ENCODE measurements at places on chromosomes 7 and 10.

DNA sequence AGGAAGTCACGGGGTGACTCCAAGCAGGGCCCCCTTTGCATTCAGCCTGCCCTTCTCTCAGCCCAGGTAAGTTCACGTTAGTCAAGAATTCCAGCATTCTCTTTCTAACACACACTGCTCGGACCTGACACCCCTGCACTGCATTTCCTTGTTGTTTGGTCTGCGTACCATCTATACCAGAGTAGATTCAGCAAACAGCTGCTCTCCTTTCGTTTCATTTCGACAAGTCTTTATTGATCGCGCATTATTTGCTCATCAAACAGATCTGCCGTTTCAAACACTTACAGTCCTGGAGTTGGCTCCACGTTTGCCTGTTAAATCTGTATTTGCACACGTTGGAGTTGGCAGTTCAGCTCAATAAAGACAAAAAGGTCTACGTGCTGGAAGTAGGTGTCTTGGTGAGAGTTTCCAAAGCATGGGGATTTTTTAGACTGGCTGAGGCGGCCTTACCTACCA lies 495.1 kb downstream of the RPS24 start:
- no peak overlapping the region for H3K27ac ChIP-seq
- DNase-seq = no peak
- H3K4me1 ChIP-seq = no peaks in the 10 kb centered on the region
- H3K4me3 ChIP-seq = no peak overlapping the region

DNA sequence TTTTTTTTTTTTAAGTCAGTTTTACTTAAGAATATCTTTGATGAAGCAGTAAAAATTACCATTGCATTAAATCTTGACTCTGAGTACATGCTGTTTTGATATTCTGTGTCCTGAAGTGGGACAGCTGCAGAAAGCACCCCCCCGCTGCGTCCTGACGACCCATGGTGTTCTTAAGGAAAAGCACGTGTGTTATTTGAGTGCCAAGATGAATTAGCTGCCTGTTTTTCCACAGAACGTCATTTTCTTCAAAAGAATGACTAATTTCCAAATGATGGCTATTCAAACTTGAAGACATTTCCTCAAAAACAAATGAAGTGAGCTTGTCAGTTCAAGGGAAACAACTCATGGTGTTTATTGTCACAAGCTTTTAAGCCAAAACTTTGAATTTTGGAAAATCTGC lies 45.9 kb downstream of the CREM start:
- H3K27me3 ChIP-seq = no peaks in the 10 kb centered on the region
- no peak for DNase-seq
- H3K27ac ChIP-seq = peak overlapping the region; percentile 90
- H3K4me3 ChIP-seq = peak overlapping the region; percentile 41
- H3K36me3 ChIP-seq = peaks cover 2% of the 10 kb centered on the region

GRCh38 chr10:127456122-127456521 lies 93.0 kb upstream of the NPS start:
- peaks cover 10% of the 10 kb centered on the region for H3K4me1 ChIP-seq
- H3K27me3 ChIP-seq = no peaks in the 10 kb centered on the region
- DNase-seq = peak; percentile 79
- no peak overlapping the region for H3K27ac ChIP-seq
- H3K36me3 ChIP-seq = peaks cover 10% of the 10 kb centered on the region

DNA sequence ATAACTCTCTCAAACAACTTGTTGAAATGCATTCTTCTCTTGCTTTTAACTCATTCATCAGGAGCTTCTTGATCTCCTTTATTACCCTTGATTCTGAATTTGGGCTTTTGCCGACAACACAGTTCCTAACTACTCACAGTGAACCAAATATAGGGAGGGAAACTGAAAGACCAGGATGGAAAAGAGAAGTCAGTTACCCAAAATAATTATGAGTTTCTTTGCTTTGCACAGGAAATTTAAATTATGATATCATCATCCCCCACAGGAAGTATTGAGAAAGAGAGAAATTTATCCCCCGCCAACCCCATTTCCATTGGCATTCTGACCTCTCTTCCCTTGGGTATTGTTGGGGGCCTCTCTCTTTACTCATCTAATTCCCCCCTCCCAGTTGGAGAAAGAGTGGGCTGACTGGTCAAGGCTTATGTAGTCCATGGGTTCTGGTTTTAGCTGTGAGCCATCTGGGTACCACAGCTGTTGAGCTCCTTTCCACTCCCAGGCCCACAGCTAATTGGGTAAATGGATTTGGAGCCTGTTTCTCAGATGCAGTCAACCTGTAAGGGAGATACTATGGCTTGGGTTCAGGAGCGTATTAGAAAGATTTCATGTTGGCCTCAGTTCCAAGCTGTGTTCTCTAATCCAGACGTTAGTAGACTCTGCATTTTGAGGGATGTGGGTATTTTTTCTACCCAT lies 109.0 kb downstream of the FZD1 start:
- H3K27ac ChIP-seq = no peak overlapping the region
- no peaks in the 10 kb centered on the region for H3K36me3 ChIP-seq
- H3K4me1 ChIP-seq = no peaks in the 10 kb centered on the region

- H3K27ac ChIP-seq = peak overlapping the region; percentile 89
- peak overlapping the region; percentile 61 for H3K4me3 ChIP-seq
- no peaks in the 10 kb centered on the region for H3K27me3 ChIP-seq
Observed at GRCh38 chr7:134866617-134867016, 87.2 kb downstream of the CALD1 start.

GRCh38 chr7:7099584-7100014 lies 82.7 kb upstream of the C1GALT1 start:
- peak overlapping the region; percentile 83 for H3K27ac ChIP-seq
- DNase-seq = peak; percentile 93
- H3K27me3 ChIP-seq = peaks cover 3% of the 10 kb centered on the region
- H3K4me1 ChIP-seq = peaks cover 24% of the 10 kb centered on the region
- no peak overlapping the region for H3K4me3 ChIP-seq

DNA sequence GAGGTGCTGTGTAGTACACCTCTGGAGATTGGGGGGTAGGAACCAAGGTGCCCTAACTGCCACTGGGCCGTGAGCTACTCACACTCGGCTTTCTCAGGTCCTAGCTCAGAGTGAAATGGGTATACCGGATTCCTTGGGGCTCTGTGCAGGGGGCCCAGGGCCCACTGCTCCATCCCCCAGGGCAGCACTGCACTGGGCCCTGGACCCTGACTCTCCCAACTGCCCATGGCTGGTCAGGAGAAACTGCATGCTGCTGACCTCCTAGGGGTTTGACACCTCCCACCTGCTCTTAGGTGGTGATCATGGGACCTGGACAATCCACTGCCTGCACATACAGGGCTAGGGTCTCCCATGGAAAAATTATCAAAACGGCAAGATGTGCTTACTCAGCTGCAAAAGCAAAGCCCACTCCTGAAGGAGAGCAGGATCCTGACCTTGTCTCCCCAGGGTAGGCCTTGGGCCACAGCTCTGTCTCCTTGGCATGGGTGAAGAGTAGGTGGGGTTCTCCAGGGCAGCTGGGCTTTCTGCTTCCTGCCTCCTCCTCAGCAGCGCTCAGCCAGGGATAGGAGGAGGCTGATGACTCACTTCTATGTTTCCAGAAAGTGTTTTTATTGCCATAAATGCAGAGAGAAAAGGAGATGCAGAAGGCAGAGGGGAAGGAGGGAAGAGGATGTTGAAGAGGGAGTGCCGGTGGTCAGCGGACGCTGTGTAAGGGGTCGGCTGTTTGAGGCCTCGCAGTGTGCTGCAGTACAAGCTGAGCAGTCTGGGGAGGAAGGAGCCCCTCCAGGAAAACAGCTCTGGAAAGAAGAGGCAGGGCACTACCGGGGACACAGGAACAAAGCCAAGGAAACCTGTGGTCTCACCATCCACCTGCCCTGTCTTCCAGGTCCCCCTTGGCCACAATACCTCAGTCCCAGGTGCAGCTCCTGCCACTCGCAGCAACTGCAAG lies 107.8 kb downstream of the ARHGAP22 start:
- peak overlapping the region; percentile 73 for H3K27ac ChIP-seq
- no peaks in the 10 kb centered on the region for H3K27me3 ChIP-seq
- peaks cover 37% of the 10 kb centered on the region for H3K4me1 ChIP-seq
- peak; percentile 81 for DNase-seq
- no peak overlapping the region for H3K4me3 ChIP-seq

DNA sequence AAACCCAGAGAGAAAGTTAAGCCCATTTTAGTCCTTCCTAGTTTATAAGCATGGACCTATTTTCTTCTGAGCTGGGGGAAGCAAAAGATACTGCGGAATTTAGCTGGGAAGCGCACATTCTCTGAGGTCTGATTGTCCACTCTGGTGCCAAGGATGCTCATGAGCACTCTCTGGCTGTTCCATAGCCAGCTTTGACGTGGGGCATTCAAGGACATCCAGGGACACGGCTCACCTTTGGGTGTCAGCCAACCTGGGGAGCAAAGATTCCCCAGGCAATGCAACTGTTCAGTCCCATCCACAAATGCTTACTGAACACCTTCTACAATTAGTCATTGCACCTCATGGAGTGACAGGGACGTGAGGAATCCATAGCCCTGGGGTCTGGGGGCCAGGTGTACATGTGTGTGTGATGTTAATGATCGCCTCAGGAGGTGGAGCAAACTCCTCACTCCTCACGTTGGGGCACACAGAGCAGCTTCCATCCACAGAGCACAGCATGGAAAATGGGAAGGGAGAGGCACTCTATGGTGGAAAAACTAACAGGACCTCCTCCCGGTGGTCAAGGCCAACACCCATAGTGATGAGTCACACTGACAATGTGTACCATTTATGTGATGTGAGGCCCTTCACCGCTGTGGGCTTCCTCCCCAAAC lies 67.5 kb upstream of the IGFBP3 start:
- H3K27ac ChIP-seq = no peak overlapping the region
- H3K27me3 ChIP-seq = no peaks in the 10 kb centered on the region
- peaks cover 18% of the 10 kb centered on the region for H3K4me1 ChIP-seq
- DNase-seq = peak; percentile 34
- H3K4me3 ChIP-seq = no peak overlapping the region

GRCh38 chr10:128263891-128264688 lies 137.9 kb upstream of the MKI67 start:
- no peak overlapping the region for H3K27ac ChIP-seq
- no peak overlapping the region for H3K4me3 ChIP-seq
- DNase-seq = no peak
- no peaks in the 10 kb centered on the region for H3K4me1 ChIP-seq
- H3K27me3 ChIP-seq = peaks cover 6% of the 10 kb centered on the region

DNA sequence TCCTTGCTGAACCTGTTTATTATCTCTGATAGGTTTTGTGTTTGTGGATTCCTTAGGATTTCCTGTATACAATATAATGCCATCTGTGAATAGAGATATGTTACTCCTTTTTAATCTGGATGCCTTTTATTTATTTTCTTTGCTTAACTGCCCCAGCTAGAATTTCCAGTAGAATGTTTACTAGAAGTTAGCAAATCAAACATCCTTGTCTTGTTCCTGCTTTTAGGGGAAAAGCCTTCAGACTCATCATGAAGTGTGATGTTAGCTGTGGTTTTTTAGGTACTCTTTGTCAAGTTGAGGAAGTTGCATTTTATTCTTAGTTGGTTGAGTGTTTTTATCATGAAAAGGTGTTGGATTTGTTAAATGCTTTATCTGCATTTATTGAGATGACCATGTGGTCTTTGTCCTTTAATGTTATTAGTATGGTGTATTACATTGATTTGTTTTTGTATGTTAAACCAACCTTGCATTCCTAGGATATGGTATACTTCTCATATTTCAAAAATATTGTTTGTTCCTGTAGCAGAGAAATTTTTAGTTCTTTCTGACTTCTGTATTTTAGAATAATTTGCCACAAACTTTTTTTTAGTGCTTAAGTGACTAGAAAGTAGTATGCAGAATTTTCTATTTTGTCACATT lies 24.3 kb downstream of the PPP2R2D start:
- H3K4me1 ChIP-seq = peaks cover 51% of the 10 kb centered on the region
- H3K36me3 ChIP-seq = peaks cover 6% of the 10 kb centered on the region
- H3K4me3 ChIP-seq = no peak overlapping the region

DNA sequence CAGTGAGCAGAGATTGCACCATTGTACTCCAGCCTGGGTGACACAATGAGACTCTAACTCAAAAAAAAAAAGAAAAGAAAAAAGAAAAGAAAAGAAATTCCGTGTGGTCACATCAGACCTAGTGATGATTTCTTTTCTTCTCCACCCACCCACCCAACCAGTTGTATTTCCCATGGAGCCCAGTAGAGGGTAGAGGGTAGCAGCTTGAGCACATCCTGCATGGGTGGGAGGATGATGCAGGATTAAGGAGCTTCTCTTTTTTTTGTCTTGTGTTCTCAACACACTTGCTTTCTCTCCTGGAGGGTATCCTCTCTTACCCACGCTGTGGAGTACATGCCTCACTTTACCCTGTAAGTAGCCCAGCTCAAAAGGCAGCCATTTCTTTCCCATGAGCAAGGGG lies 118.6 kb upstream of the CARD11 start:
- DNase-seq = no peak
- no peaks in the 10 kb centered on the region for H3K36me3 ChIP-seq
- H3K4me1 ChIP-seq = peaks cover 3% of the 10 kb centered on the region
- no peak overlapping the region for H3K27ac ChIP-seq

GRCh38 chr10:1601406-1601805 lies 135.9 kb downstream of the ADARB2 start:
- peak; percentile 59 for DNase-seq
- no peak overlapping the region for H3K4me3 ChIP-seq
- no peaks in the 10 kb centered on the region for H3K4me1 ChIP-seq
- no peaks in the 10 kb centered on the region for H3K36me3 ChIP-seq
- no peak overlapping the region for H3K27ac ChIP-seq

DNA sequence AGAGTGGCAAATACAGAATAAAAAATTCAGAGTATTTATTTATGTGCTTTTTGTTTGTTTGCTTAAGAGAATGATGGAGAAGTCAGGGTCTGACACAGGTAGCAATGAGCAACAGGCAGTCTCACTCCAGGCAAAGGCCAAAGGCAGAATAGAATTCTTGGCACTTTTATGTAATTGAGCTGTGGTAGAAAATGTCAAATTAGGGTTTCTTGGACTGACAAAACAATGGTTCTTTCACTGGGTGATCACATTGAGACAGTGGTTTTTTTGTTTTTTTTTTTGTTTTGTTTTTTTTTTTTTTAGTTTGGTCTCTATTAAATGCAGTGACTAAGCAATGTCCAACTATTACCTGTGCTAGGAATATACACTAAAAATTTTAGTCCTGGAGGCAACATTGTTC lies 27.4 kb downstream of the POM121L12 start:
- no peak overlapping the region for H3K4me3 ChIP-seq
- no peaks in the 10 kb centered on the region for H3K27me3 ChIP-seq
- no peak for DNase-seq
- no peak overlapping the region for H3K27ac ChIP-seq
- H3K36me3 ChIP-seq = no peaks in the 10 kb centered on the region

DNA sequence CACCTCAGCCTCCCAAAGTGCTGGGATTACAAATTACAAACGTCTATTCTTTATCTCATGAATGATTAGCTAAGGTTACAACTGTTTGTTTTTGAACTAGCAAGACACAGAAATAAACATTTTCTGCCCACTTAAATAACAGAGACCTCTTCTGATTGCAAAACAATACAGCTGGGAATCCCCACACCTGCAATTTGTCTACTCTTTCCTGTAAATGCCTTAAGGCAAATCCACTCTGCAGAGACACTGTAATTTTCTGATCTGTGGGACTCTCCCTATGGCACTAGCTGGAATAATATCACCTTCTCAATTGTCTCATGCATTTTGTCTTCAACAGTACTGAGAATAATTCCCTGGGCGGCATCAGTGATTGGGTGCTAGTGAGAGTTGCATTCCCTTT lies 149.3 kb upstream of the FAM3C start:
- H3K4me3 ChIP-seq = no peak overlapping the region
- no peak overlapping the region for H3K27ac ChIP-seq
- H3K4me1 ChIP-seq = peaks cover 18% of the 10 kb centered on the region
- no peaks in the 10 kb centered on the region for H3K27me3 ChIP-seq
